Stimulated activated CD4-positive, alpha-beta T cell treated with anti-CD3 and anti-CD28 coated beads, Interleukin-4, amount 100 ng/mL, for 1 hour (primary cell): ENCODE measurements at places on chromosomes 7 and 10.

DNA sequence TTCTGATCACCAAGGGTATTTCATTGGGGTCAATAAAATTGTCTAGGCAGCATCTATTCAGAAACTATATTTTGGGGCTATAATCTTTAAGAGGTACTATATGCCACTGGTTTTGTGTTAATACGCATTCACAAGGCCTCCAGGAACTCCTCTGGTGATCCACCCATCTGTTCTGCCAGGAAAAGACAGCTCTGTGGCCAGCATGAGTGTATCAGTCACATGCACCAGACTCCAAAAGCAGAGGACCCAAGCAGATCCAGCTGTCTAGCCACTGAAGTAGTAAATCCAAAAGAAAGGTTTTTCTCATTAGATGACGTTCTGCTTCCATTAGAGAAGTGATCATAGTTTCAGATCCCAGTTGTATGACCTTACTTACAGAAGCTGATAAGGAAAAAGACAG is 199.6 kb upstream of the CELF2 start:
- no peak for DNase-seq

- no peak for DNase-seq
These were observed 20.6 kb downstream of the TMEM273 start for GRCh38 chr10:49167425-49168170.

GRCh38 chr7:139471740-139472353 is 11.6 kb downstream of the KLRG2 start:
- DNase-seq = no peak

DNA sequence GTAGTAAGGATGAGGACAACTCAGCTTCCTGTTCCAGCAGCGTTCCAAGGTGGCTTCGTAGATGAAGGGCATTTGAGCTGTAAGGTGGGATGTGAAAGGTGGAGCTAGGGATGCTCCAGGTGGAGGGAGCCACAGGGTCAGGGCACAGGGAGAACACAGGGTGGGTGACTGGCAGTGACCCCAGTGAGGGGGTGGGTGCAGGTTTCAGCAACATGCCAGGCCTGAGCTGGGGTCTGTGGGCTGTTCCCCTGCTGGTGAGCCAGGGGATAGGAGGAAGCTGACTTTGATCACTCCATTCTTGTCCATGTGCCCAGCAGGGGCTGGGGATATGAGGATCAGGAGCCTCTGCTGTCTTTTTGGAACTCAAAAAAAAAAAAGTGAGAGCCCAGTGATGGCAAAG is 33.2 kb downstream of the CDH23 start:
- DNase-seq = no peak

DNA sequence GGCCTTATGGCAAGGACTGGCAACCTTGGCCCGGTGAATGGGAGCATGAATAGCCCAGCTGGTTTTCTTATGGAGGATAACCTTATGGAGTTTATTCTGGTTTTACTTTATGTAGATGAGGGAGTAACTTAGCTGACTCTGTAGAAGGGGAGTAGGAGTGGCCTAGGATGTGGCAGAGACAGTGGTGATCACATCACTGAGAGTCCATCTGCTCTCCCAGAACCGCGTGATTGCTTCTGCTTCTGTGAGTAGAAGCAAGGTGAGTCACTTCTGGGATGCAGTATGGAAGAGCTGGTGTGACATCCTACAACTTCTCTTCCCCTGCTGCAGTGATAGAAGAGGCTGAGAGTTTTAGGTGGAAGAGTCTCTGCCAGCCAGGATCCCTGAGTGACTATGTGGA is 129.2 kb downstream of the RPS24 start:
- no peak for DNase-seq
